ENCODE measurements at places on chromosomes 7 and 10.

DNA sequence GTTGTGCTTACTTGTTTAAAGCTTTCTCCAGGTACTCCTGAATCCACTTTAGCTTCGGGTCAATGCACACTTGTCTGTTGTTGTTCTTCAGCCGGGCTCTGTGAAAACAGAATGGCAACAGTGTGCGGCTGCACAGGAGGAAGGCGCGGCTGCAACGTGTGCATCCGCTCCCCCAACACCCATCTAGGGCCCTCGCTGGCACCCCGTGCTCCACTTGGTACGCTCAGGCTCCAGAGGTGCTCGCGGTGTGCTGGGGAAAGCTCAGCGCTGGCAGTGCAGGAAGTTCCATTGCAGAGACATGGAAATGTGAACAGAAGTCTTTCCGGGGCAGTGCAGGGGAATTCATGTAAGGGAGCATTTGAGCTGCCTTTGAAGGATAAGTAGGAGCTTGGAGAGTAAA lies 6.3 kb downstream of the CXCL12 start:
- DNase-seq = no peak

- DNase-seq = no peak
Measured at GRCh38 chr7:93117327-93117726, 452 bp downstream of the SAMD9 start.

GRCh38 chr10:117410557-117410956 lies 35.3 kb upstream of the PDZD8 start:
- DNase-seq = no peak

DNA sequence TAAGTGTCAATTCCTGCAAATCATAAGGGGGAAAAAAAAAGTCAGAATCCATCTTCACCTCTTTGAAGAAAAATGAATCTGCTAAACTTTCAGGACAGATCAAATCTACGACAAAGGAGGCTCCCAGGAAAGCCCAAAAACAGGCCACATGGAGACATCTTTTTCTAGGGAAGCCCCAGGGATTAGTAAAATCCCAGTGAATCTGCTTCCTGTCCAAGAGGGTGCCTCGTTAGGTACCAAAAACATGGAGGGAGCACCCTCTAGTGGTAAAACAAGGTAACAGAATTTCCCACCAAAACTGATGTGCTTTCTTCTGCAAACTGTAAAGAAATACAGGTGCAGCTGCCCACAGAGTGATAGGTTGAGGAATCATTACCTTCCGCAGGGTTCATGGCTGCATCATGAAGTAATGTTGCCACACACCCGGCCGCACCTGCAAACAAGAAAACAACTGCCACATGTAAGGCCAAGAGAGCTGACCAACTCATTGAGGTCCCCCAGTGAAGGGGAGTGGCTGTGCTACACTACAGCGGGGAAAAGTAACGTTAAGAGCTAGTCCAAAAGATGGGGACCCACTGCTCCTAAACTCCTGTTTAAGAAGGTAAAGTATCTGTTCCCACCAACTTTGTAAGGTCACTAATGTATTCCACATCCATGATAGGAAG lies 7.9 kb downstream of the SLC25A28 start:
- peak; percentile 3 for DNase-seq

Measured in NCI-H446 treated with DMSO at 0.1 percent for 48 hours (cell line).